Activated naive CD8-positive, alpha-beta T cell treated with anti-CD3 and anti-CD28 coated beads, Interleukin-2, amount 50 U/mL, for 24 hours (primary cell): ENCODE measurements at places on chromosomes 5 and 9.

- no peak for DNase-seq
These were observed 407.7 kb upstream of the IRX1 start for GRCh38 chr5:3187771-3188425.

- DNase-seq = no peak
These were observed 179.8 kb downstream of the PBX3 start for GRCh38 chr9:125926936-125927335.

DNA sequence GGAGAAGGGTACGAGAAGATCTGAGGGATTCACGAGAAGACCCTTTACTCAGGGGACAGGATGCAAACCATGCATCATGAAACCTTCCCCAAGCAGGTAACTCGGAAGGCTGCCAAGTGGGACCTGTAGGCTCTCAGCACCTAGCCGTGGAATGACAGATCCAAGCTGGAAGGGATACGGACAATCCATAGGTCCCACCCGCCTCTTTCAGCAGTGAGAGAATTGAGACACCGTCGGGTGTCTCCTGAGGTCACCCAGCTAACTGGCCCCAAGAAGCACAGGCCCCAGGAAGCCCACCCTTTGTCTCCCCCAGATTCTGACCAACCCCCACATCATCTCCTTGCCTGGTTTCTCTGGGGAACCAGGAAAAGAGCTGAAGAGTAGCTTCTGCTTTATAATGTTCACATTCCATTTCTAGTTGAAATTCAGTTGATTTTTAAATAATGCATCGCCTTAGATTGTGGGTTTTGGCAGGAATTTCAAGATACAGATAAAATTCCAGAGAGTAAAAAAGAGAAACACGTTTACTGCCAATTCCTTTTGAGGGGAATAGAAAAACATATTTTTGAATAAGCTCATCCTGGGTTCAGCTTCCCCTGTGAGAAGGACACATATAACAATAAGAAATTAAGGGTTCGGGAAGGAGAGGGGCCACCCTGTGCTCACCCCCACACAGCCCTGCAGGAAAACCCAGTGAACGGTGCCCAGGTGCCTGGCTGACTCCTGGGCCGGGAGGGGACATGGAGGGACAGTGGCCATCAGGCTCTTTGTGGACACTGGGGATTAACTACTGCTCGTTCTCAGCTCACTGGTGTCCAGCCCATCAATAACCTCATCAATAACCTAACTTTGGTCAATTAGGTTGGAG is 51.1 kb downstream of the NSUN2 start:
- DNase-seq = no peak

GRCh38 chr5:135094339-135095051 is 60.5 kb upstream of the PITX1 start:
- DNase-seq = no peak

- no peak for DNase-seq
These were observed 156.4 kb upstream of the ADRA1B start for GRCh38 chr5:159759791-159760290.

DNA sequence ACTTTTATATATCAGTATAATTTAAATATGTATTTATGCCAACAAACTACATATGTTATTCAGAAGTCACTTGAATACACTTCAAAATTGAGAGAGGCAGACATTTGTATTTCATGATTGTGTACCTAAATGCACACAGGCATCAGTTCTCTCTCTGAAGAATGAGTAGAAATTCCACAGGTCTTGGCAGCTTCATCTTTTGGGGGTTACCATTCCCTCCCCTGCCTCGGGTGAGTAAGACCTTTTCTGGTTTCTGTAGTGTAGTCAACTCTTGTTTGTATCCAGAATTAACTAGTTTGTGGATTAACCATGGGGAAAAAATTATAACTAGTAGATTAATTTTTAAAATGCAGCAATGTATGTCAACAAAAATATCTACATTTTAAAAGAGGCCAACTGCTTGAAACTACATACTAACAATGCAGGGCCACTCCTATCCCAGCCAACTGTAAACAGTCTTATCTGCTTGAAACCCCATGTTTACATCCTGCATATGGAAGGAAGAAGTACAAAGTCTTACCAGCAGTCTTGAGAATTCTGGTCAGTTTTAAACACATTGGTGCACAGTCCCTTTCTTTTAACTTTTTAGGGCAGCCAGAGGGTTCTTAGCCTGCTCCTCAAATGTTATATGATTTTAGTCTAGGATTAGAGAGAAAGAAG is 339.6 kb upstream of the KIF2A start:
- no peak for DNase-seq

GRCh38 chr5:90368454-90369246 is 40.9 kb downstream of the CETN3 start:
- no peak for DNase-seq
